ENCODE measurements at places on chromosomes 12 and 14.
A peak's percentile ranks its signal among the peaks of the same experiment; 100 is the strongest.

- DNase-seq: no peak
These were observed 52.2 kb upstream of the SRP54 start for GRCh38 chr14:34930591-34931091.

GRCh38 chr12:116920939-116921338 is 10.2 kb downstream of the FBXW8 start:
- DNase-seq: no peak

DNA sequence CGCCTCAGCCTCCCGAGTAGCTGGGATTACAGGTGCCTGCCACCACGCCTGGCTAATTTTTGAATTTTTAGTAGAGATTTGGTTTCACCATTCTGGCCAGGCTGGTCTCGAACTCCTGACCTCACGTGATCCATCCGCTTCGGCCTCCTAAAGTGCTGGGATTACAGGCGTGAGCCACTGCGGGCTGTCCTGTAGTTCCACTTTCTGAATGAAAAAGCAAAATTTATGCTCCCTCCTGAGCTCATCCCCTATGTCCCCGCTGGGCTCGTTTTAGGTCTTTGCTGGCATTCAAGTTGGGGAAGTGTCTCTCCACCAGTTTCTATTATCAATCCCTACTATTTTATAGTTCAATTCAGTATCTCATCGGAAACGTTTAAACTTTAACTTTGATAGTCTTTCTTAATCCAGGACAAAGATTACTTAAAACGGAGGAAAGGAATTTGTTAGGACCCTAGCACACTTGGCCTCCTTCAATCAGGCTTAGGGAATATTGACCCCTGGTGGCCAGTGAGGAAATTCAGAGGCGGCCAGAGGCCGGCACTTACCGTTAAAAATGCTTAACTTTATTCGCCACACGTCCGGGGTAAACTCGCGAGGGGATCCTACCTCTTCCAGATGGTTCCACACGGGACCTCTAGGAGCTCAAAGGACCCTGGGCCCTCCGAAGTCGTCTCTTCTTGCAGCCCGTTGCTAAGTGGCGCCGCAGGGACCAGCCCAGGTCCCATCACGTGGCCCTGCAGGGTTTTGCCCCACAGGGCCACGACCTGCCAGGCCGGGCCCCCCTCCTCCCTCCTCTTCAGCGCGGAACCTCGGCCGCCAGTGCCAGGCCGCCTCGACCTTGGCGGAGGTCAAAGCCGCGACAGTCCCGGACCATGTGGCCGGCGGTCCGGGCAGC is 11.4 kb upstream of the DNAL1 start:
- DNase-seq: peak; percentile 28

DNA sequence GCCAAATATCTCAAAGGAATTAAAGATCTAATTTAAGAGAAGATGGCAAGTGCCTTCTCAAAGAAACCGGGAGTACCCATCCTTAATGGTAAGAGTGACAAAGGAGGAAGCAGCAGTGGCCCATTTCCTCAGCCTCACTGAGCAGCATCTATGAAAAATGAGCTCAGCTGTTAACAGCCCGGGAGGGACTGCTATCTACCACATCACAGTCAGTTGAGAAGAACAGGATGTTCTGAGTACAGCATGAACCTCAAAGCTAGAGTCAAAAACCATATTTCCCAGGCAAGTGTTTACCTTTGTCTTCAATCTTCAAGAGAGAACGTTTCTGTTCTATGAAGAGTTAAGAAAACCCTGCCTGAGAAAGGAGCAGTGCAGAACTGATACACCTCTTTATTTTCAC is 115.0 kb downstream of the BTG1 start:
- DNase-seq: peak; percentile 46

DNA sequence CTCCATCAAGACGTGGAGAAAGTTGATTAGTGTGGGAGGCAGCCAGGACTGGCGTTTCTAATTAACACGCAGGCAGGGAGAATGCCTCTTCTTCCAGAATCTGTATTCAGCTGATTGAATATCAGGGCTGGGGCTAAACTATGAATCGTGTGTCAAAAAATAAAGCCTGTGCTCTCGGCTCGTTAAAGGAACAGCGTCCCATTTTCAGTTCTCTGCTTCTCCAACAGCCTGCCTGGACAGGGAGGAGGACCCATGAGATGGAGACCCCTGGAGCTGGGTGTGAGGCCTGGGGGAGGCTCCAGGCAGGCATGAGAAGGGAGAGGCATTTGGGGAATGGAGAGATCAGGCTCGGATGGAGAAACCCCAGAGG is 28.6 kb upstream of the LHX5 start:
- DNase-seq: no peak

DNA sequence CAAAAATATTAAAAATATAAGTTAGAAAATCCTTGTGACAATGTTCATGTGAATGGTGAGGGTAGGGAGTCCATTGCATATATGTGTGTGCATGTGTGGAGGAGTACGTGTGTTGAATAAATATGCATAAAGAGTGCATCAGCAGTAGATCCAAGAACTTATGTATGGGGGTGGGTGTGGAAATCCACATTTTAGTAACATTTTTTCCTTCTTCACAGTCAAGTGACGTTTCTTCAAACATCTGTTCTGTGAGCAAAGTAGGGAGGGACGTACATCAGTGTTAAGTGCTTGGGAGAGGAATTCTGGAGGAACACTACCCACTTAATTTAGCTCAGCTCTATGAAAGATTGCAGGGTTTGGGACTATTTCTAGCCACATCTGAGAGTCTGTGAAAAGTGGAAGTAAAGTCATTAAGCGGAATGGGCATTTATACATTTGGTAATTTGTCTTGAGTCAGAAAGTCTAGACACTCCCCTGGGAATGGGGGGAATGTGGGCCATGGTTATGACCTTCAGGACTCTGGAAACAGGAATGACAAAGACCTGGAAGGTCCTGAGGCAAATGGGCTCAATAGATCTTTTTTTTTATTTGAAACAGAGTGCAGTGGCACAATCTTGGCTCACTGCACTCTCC is 156.4 kb upstream of the PLXNC1 start:
- DNase-seq: no peak

- no peak for DNase-seq
These were observed 795 bp upstream of the ACOT2 start for GRCh38 chr14:73567951-73568885.

DNA sequence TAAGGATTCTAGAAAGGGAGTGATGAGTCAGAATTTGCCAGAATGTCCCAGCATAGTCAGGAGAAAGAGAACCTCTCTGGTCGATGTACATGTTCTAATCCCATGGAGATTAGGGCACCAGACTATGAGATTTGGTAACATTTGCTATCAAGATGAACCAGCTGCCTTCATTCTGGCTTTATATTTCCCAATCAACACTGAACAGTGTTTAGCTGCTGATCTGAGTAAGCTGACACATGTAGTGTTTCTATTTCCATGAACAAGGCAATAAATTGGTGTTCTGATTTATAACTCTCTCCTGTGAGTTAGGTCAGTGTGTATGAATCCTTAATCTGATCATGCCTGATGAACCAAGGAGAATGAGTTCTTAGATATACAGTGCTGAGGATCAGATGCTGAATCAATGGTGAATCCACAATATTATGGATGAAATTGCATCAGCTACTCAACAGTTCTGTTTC is 158.0 kb upstream of the AMIGO2 start:
- DNase-seq: no peak

GRCh38 chr12:86777325-86777724 is 521.1 kb upstream of the MGAT4C start:
- no peak for DNase-seq

GRCh38 chr12:32353540-32353939 is 45.8 kb upstream of the FGD4 start:
- DNase-seq: no peak

- no peak for DNase-seq
These were observed 79.7 kb upstream of the CCND2 start for GRCh38 chr12:4193821-4194220.

- no peak for DNase-seq
These were observed 31.5 kb downstream of the NUMB start for GRCh38 chr14:73426877-73427276.

- DNase-seq: peak; percentile 43
These were observed 37.0 kb downstream of the RASAL1 start for GRCh38 chr12:113098441-113099028.

GRCh38 chr12:28316049-28316448 is 125.8 kb downstream of the CCDC91 start:
- no peak for DNase-seq

DNA sequence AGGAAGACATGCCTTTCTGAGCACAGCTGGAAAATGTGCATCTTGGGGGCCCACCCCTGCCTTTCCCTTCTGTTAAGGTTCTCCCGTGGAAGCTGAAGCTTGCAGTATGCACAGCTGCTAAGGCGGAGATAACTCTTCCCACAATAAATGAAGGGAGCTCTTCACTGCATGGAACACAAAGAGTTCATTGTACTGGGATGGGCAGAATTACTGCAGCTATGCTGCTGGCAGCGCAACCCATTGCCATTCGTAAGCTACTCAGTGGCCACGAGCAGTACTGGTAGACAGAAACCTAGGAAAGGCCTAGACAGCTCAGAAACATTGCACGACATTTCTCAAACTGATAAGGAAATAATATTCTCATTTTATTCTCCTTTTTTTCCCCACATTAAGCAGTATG is 310.2 kb downstream of the MDGA2 start:
- no peak for DNase-seq

GRCh38 chr12:50257236-50258166 is 25.8 kb downstream of the LIMA1 start:
- DNase-seq: no peak

- DNase-seq: no peak
These were observed 62.9 kb downstream of the EPS8 start for GRCh38 chr12:15726027-15726877.

- no peak for DNase-seq
These were observed 5.4 kb upstream of the NR4A1 start for GRCh38 chr12:52045794-52046199.

DNA sequence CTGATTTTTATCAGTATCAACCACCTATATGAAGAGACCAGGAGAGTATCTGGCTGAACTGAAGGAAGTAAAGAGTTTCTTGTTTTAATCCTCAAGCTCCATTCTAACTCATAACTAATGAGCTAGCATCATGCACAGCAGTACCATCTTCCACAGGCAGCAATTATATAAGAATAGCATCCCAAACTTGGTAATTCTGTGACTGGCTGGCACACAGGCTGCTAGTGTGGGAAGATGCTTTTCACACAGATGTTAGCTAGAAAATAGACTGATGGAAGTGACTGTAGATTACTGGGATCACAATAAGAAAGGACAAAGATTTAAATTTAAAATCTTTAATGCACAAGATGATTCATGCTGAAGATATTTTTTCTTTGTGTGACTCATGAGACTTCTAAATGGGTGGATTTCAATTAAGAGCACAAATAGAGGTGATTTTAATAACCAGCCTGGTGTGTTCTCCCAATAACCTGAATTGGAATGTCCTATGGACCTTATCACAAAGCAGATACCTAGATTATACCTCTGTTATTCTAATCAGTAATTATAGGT is 417.7 kb upstream of the ATXN7L3B start:
- no peak for DNase-seq

DNA sequence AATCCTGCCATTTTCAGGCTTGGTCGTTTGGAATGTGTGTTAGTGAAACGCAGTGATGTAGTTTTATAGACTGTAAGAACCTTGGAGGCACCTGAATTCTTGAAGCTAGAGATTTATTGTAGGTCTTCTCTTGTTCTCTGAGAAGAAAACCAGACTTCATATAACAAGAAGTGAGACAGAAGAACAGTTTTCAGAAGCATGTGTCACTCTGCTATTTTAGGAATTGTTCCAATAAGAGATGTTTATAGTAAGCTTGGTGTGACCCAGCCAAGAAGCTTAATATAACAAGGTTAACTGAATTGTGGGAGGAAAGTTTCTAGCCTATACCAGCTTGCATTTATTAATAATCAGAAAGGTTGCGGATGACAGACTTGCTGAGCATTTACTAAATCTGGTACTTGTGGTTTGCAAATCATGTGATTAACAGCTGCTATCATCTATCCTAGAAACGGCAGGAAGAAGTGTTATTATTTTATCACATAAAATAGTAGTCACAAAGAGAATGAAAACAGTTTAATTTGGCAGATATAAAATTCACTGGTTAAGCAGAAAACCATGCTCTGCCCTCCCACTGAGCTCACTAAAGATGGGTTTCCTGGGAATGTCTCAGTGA is 49.2 kb upstream of the BCAT1 start:
- no peak for DNase-seq

- no peak for DNase-seq
These were observed 90.0 kb upstream of the CLMN start for GRCh38 chr14:95409477-95410272.

DNA sequence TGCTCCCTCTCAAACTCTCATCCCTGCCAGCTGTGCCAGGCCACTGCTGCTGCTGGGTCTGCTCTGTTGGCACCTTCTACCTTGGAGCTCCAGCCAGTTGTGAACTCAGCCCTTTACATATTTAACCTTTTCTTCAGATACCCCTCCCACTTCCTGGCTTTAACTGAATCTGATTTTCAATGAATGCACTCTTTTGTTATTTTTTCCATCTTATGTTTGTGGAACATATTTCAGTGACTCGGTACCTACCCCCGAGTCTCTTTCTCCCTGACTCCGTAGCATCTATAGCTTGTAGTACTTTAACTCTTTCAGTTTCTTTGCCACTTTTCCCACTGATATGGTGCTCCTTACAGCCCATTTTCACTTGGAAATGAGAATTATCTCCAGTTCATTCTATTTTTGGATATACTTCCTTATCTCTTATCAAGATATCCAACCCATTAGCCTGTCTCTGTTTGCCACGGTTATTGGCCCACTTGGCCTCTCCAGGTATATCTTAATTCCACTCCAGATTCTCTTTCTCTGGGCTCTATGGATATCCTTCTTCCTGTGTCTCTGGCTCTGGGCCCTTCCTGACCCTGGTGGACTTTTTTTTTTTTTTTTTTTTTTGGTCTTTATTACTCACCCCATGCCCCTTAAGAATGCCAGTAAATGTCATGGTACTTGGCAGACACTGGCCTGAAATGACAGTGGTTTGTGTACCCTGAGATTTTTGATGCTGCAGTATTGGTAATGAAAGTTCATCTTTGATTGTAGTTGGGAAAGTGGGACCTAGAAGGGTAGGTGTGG is 62.7 kb downstream of the PELI2 start:
- DNase-seq: no peak

GRCh38 chr14:23137192-23137812 is 18.2 kb upstream of the CEBPE start:
- DNase-seq: no peak

DNA sequence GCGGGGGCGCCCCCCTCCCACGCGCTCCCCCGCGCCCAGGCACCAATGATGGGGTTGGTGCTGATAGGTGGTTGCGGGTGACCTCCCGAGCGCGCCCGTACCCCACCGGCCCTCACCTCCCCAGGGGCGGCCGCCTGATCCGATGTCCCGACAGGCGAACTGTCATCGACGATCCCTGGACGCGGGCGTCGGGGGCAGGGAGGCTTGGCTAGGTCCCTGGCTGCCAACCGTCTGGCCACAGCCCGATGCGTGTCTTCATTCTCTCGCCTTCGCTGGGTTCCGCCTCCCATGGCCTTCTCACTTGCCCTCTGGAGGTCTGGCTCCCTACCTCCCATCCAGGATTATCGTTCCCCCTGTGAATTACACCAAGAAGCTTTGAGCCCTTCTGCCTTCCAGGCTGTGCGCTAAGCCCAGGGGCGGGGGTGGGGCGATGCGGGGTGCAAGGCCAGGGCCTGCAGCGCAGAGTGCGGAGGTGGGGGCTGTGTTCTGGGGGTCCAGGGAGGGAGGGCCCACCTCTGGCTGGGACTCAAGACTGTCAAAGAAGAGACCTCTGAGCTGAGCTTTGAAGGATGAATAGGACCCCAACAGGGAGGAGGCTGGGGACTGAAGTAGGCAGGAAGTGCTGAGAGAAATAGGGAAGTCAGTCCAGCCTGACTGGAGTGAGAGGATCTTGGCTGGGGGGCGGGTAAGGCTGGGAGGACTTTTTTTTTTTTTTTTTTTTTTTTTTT is 7.7 kb upstream of the RACGAP1 start:
- no peak for DNase-seq

Data from activated T-helper 1 cell treated with Interleukin-2 at 50 U/mL for 16 hours (primary cell).